Kidney tubule cell (primary cell): ENCODE measurements at places on chromosomes 3 and 15.

DNA sequence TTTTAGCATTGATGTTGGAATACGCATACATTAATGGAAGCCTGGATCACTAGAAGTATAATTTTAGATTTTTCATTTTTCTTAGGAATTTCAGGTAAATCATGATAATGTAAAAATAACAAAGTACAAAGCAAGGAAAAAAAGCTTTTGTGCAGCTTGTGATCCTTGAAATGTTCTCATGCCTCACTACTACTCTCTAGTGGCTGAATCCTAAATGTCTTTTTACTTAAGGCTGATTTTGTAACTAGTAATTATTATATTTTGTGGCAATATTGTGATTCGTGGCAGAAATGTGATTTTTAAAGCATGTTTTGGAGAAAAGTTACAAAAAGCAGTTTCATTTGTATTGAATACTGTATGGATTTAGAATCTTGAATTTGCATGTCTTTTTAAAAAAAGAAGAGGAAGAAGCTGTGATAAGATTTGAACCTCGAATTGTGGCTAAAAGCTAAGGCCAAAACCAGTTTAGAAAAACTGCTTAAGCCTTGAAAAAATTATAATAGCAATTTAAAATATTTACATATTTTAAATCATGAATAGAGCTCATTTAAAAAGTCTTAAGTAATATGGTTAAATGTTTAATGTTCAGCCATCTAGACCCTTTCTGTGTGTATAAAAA, 39.0 kb downstream of the U2SURP start:
- DNase-seq: peak; percentile 23

GRCh38 chr3:73144276-73144675, 82.8 kb downstream of the EBLN2 start:
- no peak for DNase-seq

- no peak for DNase-seq
Observed at GRCh38 chr3:85208650-85209049, 249.9 kb downstream of the CADM2 start.

- DNase-seq: no peak
Observed at GRCh38 chr3:111851511-111851954, 7.5 kb upstream of the PHLDB2 start.

GRCh38 chr3:174198199-174198598, 660.9 kb upstream of the NAALADL2 start:
- no peak for DNase-seq

- DNase-seq: peak; percentile 88
Observed at GRCh38 chr15:90184119-90184785, 16.9 kb upstream of the SEMA4B start.

DNA sequence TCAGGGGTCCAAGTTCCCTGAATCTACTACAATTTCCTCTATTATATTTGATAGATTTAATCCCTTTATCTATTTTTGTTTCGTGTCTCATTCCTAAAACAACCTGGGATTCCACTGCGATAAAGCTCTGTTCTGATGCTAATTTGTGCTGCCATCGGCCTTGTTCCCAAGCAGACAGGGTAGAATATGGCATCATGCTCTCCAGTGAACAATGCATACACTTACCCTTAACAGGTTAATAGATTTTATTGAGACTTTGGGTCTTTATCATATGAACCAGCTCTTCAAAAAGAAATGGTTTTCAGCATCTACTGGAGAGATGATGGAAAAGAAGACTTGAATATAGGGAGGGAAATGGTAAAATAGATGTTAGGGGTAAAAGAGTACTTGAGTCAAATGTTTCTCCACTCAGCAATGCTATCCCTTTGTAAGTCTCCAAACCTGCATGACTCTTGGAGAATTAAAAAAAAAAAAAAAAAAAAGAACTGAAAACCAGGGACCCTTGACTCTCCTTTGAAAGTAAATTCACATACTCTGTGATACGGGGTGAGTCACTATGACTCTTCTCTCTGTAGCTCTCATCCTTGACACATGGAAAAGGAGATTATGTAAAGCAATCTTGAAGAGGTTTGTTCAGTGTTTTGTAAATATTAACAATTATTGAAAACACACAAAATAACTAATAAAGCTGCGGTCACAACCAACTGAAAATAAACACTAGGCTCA, 268.8 kb downstream of the ZBTB20 start:
- DNase-seq: peak; percentile 74

GRCh38 chr3:138921316-138922292, 25.3 kb downstream of the FOXL2 start:
- DNase-seq: peak; percentile 92
